ENCODE measurements at places on chromosomes 16 and 17. TPM values are rescaled to one million over a fixed set of nuclear protein-coding genes. Genes with fewer than 3 reads are reported as not detected.

GRCh38 chr16:50121278-50121677 is 31.8 kb upstream of the TENT4B start:
- no peak for DNase-seq

GRCh38 chr16:4309102-4309832 is 6.6 kb upstream of the GLIS2 start:
- no peak for DNase-seq

DNA sequence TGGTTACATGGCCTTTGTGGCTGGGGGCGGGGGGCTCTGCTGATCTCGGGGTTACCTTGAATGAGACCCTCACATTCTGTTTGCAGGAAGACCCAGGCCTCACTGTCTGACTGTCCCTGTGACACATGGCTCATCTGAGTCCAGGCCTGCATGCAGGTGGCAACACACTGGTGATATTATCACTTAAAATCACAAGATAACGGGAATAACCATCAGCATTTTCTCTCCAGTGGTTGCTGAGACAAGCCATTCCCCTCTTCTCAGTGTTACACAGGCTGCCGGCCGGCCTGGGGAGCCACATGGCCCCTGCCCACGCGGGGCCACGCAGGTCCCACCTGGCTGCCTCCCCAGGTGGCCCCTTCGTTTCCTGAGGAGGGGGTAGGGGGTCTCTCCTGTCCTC is 197.6 kb downstream of the ENGASE start:
- DNase-seq, result no peak

GRCh38 chr16:75413951-75414350 is 19.4 kb downstream of the CFDP1 start:
- DNase-seq, result no peak

DNA sequence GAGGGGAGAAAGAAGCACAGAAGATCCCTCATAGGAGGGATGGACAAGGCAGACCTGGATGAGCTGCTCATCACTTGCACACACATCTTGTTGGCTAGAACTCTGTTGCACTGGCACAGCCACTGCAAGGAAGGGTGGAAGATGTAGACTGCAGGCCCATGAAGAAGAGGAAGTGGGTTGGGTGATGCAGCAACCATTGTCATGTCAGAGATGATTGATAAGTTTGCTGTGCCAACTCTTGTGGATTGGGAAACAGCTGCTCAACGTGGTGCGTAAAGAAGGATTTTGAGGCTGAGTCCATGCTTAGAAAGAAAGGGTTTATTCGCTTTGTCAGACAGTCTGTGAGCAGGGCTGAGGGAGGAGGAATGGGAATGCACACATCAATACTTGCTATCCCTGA is 161.4 kb upstream of the MPHOSPH6 start:
- DNase-seq, result no peak

Gene RRAD
- total RNA-seq, result 40.2 TPM

Gene GSG1L
- not detected for total RNA-seq

Gene ITGAL
- not detected for total RNA-seq

Gene ITGB3
- total RNA-seq, result 65.9 TPM
